ENCODE measurements at places on chromosomes 4 and X. TPM values are rescaled to one million over a fixed set of nuclear protein-coding genes. Genes with fewer than 3 reads are reported as not detected.

ANOS1 gene
- 3.3 TPM for total RNA-seq

FGD1 gene
- 8.3 TPM for total RNA-seq

GRCh38 chrX:19548279-19548678 lies 33.0 kb upstream of the MAP3K15 start:
- DNase-seq: no peak

DNA sequence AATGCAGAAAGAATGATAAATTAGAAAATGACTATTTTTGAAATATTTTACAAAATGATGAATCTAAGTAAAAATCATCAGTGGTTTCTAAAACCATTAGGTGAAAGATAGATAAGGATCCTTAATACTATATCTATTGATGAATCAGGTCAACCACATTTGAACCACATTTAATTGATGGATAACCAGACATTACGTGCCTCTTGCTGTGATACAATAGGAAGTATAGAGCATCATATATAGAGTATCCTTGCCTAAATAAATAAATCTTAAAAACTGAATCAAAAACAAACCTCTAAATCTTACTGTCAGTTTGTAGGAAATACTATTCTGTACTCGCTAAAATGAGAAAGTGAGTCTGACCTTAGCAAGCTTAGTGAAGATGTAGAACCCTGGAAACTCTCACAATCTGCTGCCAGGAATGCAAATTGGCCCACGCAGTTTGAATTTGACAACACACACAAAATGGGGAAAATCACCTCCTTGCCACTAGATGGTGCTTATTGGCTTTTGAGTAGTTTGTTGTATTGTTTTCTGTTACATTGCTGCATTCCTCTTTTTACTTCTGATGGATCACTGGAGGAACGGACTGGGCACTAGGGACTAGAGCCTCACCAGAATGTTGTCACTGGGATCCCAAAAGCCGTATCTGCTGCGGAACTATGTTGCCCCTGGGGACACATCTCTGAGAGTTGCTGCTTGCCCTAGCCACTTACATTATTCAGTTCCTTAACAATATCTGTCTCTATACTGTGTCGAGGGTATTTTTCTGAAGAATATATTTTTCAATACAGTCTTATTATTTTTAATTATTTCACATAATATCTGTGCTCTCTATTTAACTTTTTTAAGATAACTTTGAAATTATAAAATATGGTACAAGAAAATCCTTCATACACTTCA lies 25.4 kb upstream of the SLAIN2 start:
- no peak for DNase-seq

- DNase-seq: no peak
Observed at GRCh38 chrX:71910986-71911730, 513 bp downstream of the NHSL2 start.

- DNase-seq: no peak
Observed at GRCh38 chr4:43112139-43112538, 219.6 kb downstream of the GRXCR1 start.

DNA sequence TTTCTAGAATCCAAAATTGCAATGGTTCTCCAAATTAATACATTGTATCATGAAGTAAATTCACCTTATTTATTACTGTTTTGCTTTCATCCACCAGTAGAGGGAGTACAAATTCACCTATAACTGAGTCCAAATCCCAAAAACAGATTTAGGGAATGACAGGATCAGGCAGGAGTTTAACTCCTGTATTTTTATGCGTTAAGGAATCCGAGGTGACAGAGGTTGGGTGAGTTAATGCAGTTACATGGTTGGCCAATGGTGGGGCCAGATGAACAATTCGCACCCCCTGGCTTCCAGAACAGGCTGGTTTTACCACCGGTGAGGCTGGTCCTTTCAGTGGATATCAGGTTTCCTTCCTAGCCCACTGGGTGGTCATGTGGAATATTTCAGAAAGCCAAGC lies 82.4 kb downstream of the MTNR1A start:
- DNase-seq: no peak

All from glomerular endothelial cell (primary cell).